T-helper 9 cell (primary cell): ENCODE measurements at places on chromosomes 7 and 10.

DNA sequence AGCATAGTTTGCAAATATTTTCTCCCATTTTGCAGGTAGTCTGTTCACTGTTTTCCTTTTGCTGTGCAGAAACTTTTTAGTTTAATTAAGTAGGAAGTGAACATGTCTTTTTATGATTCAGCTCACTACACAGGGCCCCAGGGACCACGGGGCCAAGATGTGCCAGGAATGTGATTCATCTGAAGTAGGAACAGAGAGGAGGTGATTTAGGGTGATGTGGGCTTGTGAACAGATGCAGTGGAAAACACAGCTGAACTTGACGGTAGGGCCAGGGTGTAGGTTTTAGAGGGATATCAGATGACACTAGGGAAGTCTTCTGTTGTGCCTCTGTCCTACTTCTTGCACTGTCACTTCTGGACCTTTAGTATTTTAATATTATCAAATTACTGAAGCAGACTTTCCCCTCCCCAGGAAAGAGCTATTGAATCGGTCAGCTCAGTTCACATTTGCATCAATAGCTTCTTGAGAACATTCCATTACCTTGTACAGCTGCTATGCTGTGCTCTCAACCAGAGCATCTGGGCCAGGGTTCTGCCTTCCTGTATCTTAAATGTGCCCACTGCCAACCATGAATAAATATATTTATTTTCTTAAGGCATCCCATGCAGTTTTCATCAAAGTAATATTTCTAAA lies 96.9 kb downstream of the OSBPL3 start:
- DNase-seq = no peak

DNA sequence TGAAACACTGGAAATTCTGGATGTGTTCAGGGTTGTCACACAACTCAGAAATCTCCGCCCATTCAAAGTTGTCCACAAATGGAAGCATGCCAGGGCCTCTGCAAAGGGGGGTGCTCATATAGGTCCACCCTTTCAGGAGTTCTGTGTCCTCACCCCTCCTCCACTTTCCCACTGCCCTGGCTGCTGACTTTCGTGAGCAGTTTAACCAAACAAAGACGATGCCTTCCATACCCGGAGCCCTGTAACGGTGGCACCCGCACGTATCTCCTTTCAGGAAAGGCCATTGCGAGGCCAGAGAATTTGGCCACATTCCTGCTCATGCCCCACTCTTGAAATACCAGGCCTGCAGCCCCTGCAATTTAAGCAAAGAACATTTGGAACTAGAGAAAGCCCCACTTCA lies 1.4 kb downstream of the CPXM2 start:
- DNase-seq = no peak

DNA sequence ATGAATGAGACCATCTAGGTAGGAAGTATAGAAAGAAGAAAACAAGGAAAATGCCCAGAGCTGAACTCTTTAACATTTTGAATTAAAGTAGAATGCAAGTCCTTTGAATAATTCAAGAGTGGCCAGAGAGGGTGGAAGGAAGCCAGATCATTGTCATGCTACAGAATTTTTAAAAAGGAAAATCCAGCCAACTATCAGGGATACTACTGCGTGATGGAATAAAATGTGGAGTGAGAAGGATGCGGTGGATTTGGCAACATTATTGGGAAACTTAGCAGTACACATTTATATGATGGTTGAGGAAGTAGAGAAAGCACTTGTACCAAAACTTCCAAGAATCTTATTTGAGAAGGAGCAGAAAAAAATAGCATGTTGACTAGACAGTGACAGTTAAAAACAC lies 261.6 kb downstream of the GPR158 start:
- DNase-seq = no peak

DNA sequence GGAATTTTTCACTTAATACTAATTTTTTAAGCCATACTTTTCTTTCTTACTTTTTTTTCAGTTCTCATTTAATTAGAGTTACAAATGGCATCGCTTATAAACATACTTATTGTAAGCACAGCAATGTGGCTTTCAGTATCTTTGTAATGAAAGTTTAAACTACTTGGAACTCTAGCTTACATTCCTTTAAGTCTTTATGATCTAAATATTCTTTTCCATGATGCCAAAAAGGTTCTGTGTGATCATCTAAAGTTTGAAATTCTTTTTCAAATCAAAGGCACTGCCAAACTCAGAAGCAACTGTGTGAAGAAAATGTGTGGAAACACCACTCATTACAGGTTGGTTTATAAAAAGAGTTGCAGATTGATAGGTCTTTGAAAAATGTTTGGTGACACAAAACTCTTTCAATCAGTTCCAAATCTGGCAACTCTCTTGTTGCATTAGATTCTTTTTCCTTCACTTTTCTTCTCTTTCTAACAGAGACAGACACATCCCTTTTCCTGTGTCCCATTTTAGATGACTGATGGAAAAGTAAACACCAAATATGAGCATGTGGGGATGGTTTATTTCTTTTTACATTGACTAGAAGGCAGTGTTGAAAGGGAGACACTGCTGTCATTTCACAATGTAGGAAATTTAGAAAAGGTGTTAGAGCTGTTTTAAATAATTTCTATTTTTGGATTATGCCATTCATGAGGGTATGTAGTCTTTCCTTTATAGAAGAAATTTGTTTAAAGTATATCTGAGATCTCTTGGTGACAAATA lies 392.3 kb downstream of the SUGCT start:
- no peak for DNase-seq

DNA sequence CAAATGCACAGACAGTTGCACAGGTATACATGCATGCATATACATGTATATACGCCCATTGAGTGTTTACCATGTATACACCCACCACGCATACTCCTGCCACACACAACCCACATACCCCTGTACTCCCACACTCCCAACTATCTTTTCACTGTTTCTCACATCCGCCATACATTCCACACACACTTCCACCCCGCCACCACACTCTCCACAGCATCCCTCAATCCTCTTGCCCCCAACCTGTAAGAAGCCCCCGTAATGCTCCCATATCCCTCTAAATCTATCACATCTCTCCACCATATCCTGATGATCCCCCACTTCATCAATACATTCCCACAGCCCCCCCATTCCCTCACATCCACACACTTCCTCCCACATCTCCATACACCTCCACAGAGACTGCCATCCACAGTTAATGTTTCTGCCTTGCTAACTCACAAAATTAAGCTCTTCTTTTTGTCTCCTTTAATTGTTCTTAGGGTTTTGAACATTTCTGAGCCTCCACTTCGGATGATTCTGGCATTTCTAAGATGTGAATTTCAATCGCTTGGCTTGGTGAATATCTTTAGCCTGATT lies 47.4 kb downstream of the GPR158 start:
- no peak for DNase-seq

- no peak for DNase-seq
Measured at GRCh38 chr10:116287906-116288501, 15.0 kb upstream of the GFRA1 start.

- no peak for DNase-seq
Measured at GRCh38 chr10:116669832-116670644, 49.3 kb downstream of the PNLIPRP2 start.
